ENCODE measurements at places on chromosomes 7 and 10.

- ATAC-seq, result no peak
These were observed 26.0 kb downstream of the DUSP5 start for GRCh38 chr10:110523736-110524135.

- no peak for ATAC-seq
These were observed 592.0 kb downstream of the AUTS2 start for GRCh38 chr7:70190281-70190680.

GRCh38 chr7:18828260-18828993 is 289.0 kb downstream of the TWIST1 start:
- peak; percentile 4 for ATAC-seq

GRCh38 chr7:38107486-38107893 is 70.6 kb upstream of the STARD3NL start:
- peak; percentile 94 for ATAC-seq

GRCh38 chr7:25967278-25968204 is 184.5 kb upstream of the NFE2L3 start:
- ATAC-seq, result no peak

DNA sequence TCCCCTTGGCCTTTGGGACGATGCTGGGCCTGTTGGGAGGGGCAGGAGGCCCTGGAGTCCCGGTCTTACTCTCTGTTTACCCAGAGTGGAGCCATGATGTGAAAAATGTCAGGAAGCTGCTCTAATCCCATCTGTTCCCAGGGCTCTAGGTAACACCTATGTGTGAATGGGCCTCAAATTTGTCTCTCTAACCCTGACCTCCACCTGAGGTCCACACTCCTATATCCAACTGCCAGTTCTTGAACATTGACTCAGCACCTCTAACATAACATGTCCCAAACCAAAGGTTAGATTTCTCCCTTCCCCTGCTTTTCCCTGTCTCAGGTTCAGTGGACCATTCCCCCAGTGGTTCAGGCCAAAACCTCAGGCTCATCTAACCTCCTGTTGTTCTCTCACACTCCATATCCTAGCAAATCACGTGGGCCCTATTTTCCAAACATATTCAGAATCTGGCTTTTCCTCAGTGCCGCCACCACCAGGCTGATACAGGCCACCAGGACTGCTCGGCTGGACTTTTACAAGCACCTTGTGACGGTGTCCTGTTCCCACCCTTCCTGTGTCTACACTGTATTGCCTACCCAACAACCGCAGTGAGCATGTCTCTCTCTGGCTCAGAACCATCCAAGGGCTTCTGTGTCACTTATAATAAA is 130.6 kb downstream of the ATXN7L1 start:
- no peak for ATAC-seq

DNA sequence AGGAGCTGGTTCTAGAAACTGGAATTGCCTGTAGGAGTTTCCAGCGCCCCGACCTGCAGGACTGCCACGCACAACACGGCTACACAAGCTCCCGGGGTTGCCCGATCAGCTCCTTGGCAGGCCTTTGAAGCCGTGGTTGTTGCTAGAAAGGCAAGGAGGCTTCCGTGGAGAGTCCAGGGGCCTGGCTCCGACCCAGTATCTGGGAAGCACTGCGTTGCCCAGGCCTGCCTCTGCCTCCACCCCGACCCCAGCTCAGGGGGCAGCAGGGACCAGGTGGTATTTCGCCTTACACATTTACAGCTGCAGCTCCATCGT is 54.4 kb downstream of the PROSER2 start:
- ATAC-seq, result no peak
